Anterior cingulate cortex (tissue), 58 donors: ENCODE measurements at places on chromosomes 4 and X.

DNA sequence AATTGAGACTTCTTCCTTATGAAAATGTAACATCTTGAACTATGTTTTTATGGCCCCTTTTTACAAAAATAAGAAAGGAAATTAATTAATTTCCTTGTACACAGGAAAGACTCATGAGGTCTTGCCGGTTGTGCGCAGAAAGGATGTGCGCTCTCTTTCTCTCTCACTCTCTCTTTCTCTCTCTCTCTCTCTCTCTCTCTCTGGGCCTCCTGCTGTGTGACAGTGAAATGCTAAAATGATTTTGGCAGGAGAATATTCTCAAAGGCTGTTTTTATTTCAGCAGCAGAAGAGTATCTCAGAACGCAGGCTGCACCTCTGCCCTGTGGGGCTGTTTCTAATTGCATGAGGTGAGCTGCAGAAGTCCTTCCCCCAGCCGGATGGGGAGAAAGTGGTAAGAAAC, 349.0 kb downstream of the MID1IP1 start:
- DNase-seq = no peak

- no peak for DNase-seq
These were observed 240.8 kb upstream of the ANXA3 start for GRCh38 chr4:78310740-78311115.

DNA sequence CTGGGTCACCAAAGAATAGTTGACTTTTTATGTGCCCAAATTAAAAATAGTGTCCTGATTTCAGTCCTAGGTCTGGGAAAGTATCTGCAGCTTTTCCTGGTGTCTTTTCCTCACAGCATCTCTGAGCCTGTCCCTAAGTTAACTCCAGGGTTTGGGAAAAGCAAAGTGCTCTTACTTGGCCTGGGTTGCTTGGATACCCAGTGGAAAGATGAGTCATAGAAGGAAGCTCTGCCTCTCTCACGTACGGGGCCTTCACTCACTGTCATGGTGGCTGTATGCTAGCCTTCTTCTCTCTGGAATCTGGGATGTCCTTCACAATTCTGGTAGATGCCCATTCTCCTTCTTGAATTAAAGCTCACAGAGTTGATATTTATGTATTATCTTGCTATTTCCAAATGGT, 607.3 kb downstream of the ANKRD50 start:
- DNase-seq = no peak

DNA sequence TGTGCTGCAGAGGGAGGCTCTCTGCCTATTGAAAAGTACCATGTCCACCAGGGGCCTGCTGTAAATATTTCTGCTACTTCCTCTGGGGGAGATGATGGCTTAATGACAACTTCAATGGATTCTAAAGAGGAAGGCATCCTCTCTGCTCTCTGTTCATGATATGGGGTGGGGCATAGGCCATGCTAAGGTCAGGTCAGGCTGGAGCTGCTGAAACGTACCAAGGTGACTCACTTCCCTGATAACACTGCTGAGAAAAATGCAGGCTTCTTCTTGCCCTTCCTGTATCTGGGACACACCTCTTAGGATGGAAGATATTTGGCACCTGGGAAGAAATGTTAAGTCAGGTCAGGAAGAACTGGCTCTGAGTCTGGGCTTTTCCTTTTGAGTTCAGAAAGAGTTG, 31.5 kb downstream of the HS3ST1 start:
- DNase-seq = no peak

- no peak for DNase-seq
These were observed 178.9 kb upstream of the SPRY1 start for GRCh38 chr4:123217664-123218063.

- no peak for DNase-seq
These were observed 296.9 kb downstream of the INPP4B start for GRCh38 chr4:142549248-142549647.

DNA sequence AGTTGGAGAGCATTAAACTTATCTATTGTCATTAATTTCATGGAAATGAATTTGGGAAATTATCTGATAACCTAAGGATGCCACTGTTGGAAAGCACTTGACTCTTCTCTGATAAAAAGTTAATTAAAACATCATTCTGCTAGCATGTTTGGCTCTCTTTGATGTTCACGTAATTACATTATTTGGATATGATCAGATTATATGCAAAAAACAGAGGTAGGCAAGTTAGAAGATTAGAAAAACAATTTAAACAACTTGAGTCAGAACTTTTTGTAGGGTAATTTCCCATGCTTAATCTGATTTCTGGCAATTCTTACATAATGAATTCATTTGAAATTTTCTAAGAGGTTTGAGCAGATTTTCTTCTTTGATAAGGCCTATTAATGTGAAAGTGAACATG, 882.9 kb downstream of the TRAM1L1 start:
- no peak for DNase-seq
